NCI-H1417 treated with DMSO at 0.1 percent for 48 hours (cell line): ENCODE measurements at places on chromosomes 7 and 10.

DNA sequence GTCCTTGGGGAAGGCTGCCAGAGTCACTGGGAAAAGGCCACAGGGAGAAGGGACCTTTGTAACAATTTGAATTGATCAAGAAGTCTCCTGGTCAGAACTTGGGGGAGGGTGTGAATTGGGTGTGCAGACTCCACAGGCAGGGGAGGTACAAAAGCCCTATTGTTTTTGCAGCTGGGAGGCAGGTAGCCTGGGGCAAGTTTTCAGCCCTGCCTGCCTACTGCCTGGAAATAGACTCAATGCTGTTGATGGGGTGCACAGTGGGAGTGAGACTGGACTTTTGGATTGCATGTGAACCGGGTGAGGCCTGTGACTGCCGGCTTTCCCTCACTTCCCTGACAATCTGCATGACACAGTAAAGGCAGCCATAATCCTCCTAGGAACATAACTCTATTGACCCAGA, 947.0 kb downstream of the REEP3 start:
- no peak for DNase-seq

- DNase-seq, result no peak
Measured at GRCh38 chr7:126843336-126843735, 409.4 kb downstream of the GRM8 start.

DNA sequence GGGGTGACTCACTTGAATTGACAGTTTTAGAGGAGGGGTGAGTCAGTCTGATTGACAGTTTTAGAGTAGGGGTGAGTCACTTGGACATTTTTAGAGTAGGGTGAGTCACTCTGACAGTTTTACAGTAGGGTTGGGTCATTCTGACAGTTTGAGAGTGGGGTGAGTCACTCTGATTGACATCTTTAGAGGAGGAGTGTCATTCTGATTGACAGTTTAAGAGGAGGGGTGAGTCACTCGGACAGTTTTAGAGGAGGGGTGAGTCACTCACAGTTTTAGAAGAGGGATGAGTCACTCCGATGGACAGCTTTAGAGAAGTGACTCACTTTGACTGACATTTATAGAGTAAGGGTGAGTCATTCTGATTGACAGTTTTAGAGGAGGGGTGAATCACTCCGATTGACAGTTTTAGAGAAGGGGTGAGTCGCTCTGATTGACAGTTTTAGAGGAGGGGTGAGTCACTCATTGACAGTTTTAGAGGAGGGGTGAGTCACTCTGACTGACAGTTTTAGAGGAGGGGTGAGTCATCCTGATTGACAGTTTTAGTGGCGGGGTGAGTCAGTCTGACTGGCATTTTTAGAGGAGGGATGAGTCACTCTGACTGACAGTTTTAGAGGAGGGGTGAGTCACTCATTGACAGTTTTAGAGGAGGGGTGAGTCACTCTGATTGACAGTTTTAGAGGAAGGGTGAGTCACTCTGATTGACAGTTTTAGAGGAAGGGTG, 595.9 kb downstream of the DNAJB6 start:
- no peak for DNase-seq

GRCh38 chr10:48656914-48657305, 27.8 kb upstream of the WDFY4 start:
- no peak for DNase-seq

GRCh38 chr10:100889546-100889945, 23.2 kb upstream of the SLF2 start:
- DNase-seq, result no peak

DNA sequence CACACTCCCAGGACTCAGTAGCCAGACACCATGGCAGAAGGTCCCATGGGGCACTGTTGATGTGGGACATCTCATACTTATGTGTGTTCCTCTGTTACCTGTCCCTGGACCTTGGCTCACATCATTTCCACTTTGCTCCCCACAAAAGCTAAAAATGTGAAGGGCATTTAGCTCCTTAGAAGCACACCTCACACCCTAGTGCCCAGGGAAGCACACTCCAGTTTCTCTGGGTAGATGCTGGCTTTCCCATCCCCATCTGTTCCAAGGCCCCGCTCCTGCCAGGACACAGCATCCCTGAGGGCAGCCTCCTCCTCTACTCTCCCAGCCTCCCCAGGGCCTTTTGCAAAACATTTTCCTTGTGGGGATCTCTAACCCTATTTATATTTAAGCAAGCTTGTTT, 572.4 kb upstream of the MGMT start:
- no peak for DNase-seq

- DNase-seq, result no peak
Measured at GRCh38 chr10:127299956-127300689, 103.7 kb upstream of the INSYN2A start.

GRCh38 chr7:119571666-119572065, 701.3 kb upstream of the KCND2 start:
- DNase-seq, result no peak

GRCh38 chr7:106100863-106101629, 11.1 kb downstream of the SYPL1 start:
- no peak for DNase-seq

GRCh38 chr7:41130086-41130485, 572.8 kb downstream of the INHBA start:
- no peak for DNase-seq

DNA sequence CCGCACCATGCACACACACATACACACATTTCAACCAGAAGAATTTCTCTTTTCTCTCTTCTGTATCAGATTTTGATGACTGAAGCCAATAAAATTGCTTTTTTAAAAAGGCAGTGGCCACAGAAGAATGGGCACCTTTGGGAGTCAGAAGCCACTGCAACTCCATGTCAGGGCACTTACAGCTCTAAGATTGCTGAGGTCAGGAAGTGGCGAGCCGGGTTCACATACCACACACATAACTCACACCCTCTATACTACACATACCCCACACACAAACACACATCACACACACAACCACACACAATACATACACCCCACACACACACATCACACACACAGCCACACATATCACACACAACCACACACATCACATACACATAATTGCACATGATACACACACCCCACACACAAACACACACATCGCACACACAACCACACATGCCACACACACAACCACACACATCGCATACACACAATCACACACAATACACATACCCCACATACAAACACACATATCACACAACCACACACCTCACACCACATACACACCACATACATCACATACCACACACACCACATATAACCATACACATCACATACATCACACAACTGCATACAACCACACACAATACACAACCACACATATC, 31.2 kb downstream of the GPRIN2 start:
- no peak for DNase-seq

- no peak for DNase-seq
Measured at GRCh38 chr10:101797403-101798059, 14.3 kb upstream of the NPM3 start.

DNA sequence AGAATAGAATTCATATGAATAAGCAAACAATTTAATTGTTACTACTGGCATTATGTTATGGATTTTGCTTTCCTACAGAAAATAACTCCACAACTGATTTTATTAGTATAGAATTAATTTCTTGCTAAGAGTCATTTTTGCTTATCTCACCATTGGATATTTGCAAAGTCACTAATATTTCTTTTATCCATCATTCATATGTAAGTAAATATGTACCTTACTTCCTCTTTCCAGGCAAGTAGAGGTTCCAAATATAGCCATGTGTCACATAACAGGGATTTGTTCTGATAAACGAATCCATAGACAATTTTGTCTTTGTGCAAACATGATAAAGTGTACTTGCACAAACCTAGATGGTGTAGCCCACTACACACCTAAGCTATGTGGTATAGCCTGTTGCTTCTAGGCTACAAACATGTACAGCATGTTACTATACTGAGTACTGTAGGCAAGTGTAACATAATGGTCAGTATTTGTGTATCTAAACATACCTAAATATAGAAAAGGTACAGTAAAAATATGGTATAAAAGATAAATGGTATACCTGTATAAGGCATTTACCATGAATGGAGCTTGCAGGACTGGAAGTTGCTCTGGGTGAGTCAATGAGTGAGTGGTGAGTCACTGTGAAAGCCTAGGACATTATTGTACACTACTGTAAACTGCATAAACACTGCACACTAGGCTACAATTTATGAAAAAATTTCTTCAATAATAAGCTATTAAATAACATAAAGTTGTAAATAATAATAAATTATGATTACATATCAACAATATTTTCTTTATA, 18.3 kb downstream of the KLLN start:
- DNase-seq, result no peak

DNA sequence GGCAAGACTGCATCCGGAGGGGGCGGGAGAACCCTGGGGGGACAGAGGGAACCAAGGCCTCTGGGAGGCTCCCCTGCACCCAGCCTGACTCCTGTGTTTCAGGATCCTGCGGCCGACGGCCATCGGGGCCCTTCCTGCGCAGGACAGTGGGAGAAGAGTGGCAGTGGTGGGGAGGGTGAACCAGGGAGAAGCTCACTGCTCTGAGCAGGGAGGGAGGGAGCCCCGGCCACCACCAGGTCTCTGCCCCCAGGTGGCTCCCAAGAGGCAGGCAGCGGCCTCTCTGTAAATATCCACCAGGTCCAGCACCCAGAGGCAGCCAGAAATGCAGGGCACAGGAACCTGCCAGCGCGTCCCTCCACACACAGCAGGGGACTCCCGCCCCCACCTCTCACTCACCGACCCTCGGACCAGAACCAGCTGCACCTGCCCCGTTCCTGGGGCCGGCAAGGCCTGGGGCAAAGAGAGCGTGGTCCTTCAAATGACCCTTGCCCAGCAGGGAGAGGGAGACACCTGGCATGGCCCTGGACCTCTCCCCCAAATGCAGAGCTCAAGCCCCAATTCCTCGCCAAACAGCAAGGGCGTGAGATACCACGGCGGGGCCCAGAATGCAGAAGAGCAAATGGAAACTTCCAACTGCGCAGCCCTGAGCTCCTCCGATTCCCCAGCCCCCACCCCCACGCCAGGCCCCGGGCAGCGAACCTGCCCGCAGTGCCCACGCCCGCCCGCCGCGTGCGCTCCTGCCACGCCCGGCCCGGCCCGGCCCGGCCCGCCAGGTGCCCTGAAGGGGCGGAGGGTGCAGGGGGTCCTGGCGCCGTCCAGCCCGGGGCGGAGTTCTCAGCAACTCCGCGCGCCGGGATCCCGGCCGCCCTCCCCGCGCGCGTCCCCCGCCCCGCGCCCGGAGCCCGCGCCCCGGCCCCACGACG, 805 bp downstream of the RASGEF1A start:
- no peak for DNase-seq

DNA sequence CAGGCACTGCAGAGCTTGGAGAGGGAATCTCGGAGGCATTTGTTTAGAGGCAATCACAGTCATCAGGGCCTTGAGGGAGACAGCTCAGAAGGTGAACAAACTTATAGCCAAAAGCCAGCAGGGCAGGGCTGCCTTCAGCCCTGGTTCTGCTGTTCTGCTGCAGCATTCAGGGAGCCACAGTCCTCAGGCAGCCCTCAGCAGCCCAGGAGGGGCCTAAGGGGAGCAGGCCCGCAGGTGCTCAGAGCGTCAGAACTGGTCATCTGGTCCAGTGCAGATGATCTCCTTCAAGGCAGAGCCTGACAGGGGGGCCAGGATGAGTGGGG, 84.7 kb downstream of the ARHGAP22 start:
- DNase-seq, result no peak

DNA sequence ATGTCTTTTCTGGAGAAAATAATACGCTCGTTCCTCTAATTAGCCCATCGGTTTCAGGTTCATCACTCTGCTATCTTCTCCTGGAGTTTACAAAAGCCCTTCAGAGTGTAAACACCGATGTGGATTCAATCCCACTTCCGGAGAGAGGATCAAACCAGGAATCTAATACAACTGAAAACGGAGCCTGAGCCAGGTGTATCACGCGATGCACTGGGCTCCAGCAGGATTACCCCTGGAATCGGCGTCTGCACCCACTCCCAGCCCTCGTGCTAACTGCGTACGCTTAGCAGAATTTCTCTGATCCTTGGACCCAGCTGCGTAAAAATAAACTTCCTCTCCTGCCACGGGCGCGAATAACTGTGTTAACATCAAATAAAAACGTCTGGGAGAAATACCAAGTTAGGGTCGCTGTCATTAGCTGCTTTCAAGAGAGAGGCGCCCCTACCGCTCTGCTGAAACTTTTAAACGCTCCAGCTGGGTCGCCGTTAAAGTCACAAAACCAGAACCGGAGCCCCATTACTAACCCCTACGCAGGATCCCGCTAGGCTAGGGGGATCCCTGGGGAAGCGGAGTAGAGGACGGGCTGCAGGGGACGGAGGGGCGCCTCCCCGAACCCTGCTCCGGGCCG, 502 bp downstream of the ZNF3 start:
- DNase-seq, result no peak

GRCh38 chr10:11110539-11110938, 92.9 kb downstream of the CELF2 start:
- DNase-seq, result no peak

DNA sequence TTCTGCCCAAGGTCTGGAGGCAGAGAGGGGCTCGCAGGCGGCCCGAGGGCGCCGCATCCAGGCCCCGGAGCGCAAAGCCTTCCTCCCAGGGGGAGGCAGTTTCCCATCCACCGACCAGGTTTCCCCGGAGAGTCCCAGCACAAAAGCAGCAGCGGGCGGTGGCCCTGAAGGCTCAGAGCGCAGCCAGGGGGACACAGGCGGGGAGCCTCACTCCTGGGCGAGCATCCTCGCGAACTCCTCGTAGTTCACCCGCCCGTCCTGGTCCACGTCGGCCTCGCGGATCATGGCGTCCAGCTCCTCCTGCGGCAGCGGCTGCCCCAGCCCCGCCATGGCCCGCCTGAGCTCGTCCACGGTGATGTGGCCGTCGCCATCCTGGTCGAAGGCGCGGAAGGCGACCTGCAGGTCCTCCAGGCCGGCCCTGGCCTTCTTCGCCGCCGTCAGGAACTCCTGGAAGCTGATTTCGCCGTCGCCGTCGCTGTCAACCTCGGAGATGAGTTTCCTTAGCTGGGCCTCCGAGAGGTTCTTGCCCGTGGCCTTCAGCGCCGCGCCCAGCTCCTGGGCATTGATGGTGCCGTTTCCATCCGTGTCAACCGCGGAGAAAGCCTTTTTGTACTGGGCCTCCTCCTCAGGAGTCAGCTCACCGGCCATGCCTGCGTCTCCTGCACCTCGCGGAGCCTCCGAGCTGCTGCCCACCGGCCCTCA, 428 bp downstream of the CALML5 start:
- no peak for DNase-seq

- DNase-seq, result no peak
Measured at GRCh38 chr7:19378345-19378714, 233.1 kb upstream of the FERD3L start.

DNA sequence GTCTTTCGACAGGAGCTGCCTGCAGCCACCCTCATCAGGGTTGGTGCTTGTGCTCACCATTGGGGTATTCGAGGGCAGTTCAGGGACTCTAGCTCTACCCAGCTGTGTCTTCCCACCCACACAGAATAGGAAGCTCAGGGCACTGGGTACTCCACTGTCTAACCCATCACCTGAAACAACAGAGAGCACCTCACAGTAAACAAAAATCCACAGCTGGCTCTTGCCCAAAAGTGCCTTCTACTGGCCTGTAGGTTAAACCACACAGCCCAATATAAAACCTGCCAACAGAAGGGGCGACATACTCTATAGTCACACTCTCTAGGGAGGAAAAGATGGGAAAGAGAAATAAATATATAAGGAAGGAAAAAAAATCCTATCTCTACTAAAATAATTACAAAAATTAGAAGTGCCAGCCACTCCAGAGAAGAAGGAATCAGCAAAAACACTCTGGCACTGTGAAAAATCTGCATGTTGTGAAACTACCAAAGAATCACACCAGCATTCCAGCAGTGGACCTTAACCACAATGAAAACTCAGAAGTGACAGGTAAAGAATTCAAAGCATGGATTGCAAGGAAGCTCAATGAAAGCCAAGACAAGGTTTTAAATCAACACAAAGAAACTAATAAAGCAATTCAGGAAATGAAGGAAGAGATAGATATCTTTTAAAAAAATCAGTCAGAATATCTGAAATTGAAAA, 110.0 kb downstream of the HGF start:
- no peak for DNase-seq

- DNase-seq, result no peak
Measured at GRCh38 chr7:73841689-73842066, 638 bp downstream of the METTL27 start.
